ENCODE measurements at places on chromosomes 3 and 15.

- DNase-seq: no peak
These were observed 1035.1 kb upstream of the NR2F2 start for GRCh38 chr15:95295363-95295762.

- peak; percentile 41 for DNase-seq
These were observed 199.4 kb upstream of the ARRDC4 start for GRCh38 chr15:97761110-97761509.

DNA sequence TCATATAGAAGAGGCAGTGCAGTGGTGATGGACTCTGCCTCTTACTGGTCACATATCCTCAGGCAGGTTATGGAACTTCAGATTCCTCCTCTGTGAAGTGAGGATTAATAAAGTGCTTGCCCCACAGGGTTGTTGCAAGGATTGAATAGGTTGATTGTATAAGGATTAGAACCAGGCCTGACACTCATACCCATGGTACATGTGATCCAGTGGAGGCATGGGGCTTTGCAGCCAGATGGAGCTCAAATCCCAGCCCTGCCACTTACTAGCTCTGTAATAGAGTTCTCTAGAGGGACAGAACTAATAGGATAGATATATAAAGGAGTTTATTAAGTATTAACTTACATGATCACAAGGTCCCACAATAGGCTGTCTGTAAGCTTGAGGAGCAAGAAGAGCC lies 184.6 kb upstream of the EIF1B start:
- DNase-seq: no peak

GRCh38 chr3:114442246-114442645 lies 148.4 kb downstream of the TIGIT start:
- no peak for DNase-seq

- DNase-seq: no peak
These were observed 91.1 kb upstream of the KLF13 start for GRCh38 chr15:31235311-31236183.

DNA sequence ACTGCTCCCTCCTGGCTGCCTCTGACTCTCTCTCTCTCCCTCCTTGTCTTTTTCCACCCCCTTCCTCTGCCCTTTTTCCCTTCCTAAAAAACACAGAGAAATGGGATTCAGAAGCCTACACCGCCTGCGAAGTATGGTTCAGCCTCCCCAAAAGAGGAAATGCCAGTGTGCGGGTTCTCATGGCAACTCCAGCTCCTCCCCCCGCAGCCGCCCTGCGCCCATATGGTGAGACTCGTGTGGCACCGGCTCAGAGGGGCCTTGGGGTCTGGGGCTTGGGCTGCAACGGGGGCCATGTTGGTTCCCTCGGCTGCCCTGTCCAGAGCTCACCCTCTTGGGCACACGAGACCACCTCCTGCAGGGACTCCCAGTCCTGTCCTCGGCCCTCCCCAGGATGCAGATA lies 23.6 kb upstream of the LINGO1 start:
- DNase-seq: no peak

DNA sequence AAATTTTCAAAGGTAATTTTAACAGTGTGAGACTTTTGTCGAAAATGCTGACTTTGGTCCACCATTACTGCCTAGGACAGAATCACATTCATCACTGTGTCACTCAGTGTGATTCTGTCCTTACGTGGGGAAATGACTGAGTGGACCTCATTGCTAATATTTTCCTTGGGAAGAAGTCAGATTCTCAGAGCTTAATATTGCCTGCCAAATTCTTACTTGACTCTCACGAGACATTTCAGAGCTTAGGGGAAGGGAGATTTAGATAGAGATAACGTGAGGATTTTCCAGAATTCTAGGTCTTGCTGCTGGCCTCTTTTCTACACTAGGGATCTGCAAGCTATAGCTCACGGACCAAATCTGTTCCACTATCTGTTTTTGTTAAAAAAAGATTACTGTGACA lies 270.4 kb downstream of the SUCLG2 start:
- no peak for DNase-seq

Measured in RWPE1 (cell line).